MM.1S (cell line): ENCODE measurements at places on chromosomes 1 and 21.

DNA sequence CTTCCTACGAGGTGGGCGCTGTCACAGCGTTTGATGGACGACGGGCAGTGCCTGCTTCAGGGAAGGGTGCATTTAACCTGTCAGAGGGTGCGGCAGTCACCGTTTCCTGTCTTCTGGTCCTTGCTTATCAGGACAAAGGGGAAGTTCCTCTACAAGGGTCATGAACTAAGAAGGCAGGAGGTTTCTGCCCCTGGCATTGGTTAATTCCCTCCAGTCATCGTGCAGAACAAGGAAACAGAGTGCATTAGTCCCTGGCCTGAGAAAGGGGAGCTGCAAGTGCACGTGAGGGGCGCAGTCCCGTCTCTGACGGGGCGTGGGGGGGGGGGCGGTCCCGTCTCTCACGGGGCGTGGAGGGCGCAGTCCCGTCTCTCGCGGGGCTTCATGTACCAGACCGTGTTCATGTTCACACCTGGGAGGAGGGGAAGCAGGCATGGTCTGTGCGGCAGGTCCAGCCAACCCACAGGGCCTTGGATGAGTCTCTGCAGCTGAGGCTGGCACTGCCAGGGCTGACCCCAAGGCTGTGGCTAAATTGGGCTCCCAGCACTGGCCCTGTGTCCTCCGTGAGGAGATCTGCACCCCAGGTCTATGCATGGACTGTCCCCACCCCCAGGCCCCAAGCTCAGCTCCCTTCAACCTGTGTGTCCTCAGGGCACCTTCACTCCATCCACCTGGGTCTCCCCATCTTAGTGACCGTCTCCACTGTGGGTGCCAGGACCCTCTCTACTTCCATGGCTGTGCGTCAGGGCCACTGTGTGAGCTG, 89.2 kb upstream of the COL6A1 start:
- DNase-seq = no peak

DNA sequence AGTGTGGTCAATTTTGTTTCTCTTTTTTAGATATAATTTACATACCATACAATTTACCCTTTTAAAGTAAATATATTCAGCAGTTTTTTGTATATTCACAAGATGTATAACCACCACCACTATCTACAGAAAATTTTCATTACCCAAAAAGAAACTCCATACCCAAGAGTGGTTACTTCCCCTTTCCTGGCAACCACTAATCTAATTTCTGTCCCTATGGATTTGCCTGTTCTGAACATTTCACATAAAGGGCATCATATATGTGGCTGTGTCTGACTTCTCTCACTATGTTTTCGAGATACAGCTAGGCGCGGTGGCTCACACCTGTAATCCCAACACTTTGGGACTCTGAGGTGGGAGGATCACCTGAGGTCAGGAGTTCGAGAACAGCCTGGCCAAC, 13.6 kb downstream of the PACC1 start:
- no peak for DNase-seq

- DNase-seq = no peak
Measured at GRCh38 chr1:51621841-51622454, 5.1 kb downstream of the OSBPL9 start.

GRCh38 chr1:59383963-59384362, 87.1 kb downstream of the FGGY start:
- DNase-seq = no peak

- peak; percentile 70 for DNase-seq
Measured at GRCh38 chr1:175188936-175189335, 3.6 kb downstream of the KIAA0040 start.

DNA sequence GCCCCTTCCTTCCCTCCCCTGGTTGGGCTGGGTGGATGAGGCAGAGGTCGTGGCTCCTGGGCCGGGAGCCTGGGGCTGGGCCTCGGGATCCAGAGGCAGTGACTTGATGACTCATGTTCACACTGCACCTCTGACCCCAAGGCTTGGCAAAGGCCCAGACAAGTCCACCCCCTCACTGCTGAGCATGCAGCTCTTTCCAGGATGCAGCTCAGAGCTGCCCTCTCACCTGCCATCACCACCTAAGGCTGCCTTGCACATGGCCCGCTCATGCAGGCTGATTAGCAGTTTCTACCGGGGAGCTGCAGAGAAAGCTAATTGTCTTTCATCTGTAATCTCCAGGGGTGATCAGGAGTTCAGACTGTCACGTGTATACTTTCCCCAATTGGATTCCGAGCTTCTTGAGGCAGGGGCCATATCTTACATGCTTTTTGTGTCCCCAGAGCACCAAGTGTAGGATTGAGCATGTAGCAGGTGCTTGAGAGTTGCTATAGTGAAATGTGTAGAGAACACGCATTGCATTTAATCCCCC, 62.1 kb downstream of the LRRN2 start:
- no peak for DNase-seq

DNA sequence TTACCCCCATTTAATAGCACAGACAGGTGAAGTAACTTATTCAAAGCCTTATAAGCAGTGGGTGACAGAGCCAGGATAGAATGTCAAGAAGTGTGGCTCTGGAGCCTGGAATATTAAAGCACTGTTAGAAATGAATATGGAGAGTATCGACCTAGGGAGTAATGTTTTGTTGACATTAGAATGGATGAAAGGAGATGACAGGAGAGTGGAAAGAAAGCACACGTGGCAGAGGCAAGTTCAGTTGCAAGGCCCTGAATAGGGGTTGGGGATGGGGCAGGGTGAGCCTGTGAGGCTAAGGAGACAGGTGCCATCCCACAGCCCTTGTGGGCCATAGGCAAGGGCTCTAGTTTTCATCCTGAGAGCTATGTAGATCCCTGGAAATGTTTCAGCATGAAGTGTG, 125.5 kb upstream of the PLXNA2 start:
- no peak for DNase-seq

GRCh38 chr1:72777918-72778317, 495.6 kb upstream of the NEGR1 start:
- no peak for DNase-seq

DNA sequence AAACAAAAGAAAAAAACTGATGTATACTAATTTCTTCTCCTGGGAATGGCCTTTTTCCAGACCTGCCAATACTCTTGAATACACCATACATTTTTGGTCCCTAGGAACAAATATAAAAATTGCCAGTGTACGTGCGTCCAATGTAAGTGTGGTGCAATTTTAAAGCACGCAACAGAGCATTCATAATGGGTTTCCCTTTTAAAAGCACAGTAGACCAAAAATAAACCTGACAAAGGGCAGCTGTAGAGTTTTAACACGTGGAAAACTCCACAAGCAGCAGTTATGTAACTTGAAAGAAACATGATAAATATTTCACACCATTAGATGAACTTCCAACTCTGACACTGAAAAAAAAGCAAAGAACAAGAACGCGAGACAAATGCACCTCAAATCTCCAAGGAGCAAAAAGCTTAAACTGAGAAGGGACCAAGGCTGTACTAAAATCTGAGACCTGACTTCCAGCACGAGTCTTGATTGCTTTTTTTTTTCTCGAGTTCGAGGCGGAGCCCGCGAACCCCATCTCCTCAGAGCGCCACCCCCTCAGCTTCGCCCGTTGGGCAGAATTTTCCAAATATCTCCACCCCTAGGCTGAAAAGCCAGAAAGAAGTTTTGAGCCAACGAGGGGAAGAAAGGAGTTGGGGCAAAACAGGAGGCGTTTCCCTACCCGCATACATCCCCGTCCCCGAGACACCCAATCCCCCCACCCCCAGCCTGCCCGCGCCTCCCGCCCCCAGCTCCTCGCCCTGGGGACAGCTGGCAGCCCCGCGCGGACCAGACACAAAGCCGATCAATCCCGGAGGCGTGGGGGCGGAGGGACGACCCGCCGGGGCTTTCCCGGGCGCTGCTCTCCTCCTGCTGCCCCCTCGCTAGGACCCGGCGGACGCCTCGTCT, at the start of gene JAM2:
TSS of gene JAM2 (plus strand) at position 599 of the 891 bp plus-strand sequence. CDS start 564 bp downstream, outside the sequence.
- peak; percentile 46 for DNase-seq

DNA sequence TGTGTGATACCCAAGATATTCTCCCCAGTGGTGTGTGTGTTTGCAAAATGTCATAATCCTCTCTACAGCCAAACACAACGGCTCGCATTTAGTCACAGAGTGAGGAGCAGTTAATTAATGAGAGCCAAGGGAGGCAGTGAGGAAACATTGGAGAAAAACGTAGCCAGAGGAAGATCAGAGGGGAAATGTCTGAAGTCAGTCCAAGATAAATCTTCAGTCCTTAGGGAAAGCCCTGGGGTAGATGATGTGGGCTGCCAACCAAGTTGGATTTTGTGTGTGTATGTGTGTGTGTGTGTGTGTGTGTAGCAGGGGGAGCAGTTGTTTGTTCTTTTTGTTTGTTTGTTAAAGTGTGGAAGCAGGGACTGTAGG, 201.0 kb upstream of the PTBP2 start:
- DNase-seq = no peak

- DNase-seq = no peak
Measured at GRCh38 chr1:58841455-58841854, 57.6 kb upstream of the JUN start.

- DNase-seq = peak; percentile 34
Measured at GRCh38 chr1:183634429-183635065, 1.0 kb downstream of the ARPC5 start.

GRCh38 chr1:227816750-227817446, 1.4 kb downstream of the PRSS38 start:
- DNase-seq = no peak

DNA sequence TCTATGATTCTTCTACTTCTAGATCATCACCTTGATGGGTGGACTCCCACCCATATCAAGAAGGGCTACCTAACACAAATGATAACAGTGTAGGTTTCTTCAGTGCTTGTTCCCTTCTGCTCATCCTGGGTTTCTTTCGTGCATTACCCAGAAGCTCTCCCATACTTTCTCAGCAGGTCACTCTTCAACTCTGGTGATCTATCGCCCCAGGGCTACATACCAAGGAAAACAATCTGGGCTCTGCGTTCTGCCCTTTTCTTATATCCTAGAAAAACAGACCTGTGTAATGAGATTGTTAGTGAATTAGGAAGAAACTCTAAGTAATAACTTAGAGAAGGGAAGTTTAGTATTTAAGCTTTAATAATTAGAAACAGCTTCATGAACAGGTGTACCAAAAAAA, 370.6 kb upstream of the SPAG17 start:
- DNase-seq = no peak

DNA sequence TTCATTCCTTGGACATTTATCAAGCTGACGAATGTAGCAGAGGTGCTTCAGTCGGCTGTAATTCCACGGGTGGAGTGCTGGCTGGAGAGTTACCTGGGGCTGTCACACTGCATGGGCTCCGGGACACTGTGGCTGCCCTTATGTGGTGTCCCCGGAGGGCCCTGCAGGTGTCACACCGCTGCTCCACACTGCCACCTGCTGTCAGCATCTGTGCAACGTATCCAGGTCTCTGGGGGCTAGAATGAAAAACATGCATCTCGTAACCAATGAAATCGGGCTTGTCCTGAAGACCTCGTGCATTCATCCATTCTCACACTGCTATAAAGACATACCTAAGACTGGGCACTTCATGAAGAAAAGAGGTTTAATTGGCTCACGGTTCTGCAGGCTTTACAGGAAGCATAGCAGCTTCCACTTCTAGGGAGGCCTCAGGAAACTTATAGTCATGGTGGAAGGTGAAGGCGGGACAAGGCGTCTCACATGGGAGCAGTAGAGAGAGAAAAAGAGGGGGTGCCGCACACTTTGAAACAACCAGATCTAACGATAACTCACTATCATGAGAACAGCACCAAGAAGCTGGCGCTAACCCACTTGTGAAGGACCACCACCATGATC, 46.7 kb upstream of the PCBP3 start:
- DNase-seq = peak; percentile 83
